ENCODE measurements at places on chromosomes 12 and 14. TPM values are rescaled to one million over a fixed set of nuclear protein-coding genes. Genes with fewer than 3 reads are reported as not detected.

- no peaks in the 10 kb centered on the region for H3K36me3 ChIP-seq
- no peaks in the 10 kb centered on the region for H3K4me1 ChIP-seq
- H3K27me3 ChIP-seq: no peaks in the 10 kb centered on the region
- no peak overlapping the region for H3K4me3 ChIP-seq
- H3K27ac ChIP-seq: no peak overlapping the region
Observed at GRCh38 chr14:58824106-58824505, 186.3 kb downstream of the DACT1 start.

GRCh38 chr12:96085475-96085874, 50.1 kb upstream of the LTA4H start:
- DNase-seq: no peak
- no peak overlapping the region for H3K4me3 ChIP-seq
- H3K27ac ChIP-seq: no peak overlapping the region
- peaks cover 8% of the 10 kb centered on the region for H3K36me3 ChIP-seq
- peaks cover 2% of the 10 kb centered on the region for H3K27me3 ChIP-seq

DNA sequence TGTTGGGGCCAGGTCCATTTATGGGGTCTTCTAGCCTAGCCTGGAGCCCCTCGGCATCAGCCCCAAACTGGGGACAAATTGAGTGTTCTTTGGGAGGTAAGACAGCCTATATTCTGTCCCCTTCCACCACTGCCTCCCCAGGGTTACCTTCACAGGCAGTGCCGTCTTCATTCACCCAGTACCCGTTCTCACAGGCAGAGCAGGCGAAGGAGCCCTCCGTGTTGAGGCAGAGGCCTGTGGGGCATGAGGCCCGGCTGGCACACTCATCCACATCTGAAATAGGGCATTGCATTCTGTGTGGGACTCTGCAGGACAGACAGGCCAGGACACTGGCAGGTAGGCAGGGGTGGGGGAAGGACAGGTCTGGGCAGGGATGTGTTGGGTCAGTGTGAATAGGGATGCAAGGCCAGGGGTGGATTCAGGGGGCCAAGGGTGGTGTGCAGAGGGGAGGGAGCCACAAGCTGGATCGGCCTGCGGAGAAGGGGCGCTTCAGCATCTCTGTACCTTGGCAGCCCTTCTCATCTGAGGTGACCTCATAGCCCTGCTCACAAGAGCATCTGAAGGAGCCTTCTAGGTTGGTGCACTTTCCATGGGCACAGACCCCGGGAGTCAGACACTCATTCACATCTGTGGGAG, 16.1 kb downstream of the ISCA2 start:
- no peak for DNase-seq
- no peak overlapping the region for H3K4me3 ChIP-seq
- peaks cover 25% of the 10 kb centered on the region for H3K4me1 ChIP-seq
- peaks cover 12% of the 10 kb centered on the region for H3K27me3 ChIP-seq
- H3K27ac ChIP-seq: no peak overlapping the region

GRCh38 chr14:99240627-99241324, 31.2 kb downstream of the BCL11B start:
- H3K4me3 ChIP-seq: peak overlapping the region; percentile 96
- peak overlapping the region; percentile 100 for H3K27ac ChIP-seq
- H3K27me3 ChIP-seq: no peaks in the 10 kb centered on the region
- no peak for DNase-seq
- H3K4me1 ChIP-seq: peaks cover 98% of the 10 kb centered on the region

The LGR5 gene
- polyA plus RNA-seq: not detected

The MMP19 gene
- polyA plus RNA-seq: not detected

The TAS2R42 gene
- polyA plus RNA-seq: not detected

GRCh38 chr14:86404425-86404824, 874.5 kb downstream of the FLRT2 start:
- H3K4me3 ChIP-seq: no peak overlapping the region
- H3K4me1 ChIP-seq: no peaks in the 10 kb centered on the region
- no peaks in the 10 kb centered on the region for H3K36me3 ChIP-seq
- H3K27ac ChIP-seq: no peak overlapping the region

DNA sequence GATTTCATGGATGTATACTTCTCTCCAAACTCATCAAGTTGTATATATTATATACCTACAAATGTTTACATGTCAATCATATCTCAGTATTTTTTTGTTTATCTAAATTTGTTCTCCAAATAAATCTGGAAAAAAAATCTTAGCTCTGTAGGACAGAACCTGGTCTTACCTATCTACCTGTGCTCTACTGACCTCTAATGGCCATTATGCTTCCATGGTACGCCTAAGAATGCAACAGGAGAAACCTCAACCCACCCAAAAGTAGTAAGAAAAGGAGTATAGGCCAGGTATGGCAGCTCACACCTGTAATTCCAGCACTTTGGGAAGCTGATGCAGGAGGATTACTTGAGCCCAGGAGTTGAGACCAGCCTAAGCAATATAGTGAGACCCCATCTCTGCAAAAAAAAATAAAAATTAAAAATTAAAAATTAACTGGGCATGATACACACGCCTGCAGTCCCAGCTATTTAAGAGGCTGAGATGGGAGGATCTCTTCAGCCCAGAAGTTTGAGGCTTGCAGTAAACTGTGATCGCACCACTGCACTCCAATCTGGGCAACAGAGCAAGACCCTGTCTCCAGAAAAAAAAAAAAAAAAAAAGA, 8.7 kb downstream of the OR11H4 start:
- no peak overlapping the region for H3K4me3 ChIP-seq
- H3K27me3 ChIP-seq: no peaks in the 10 kb centered on the region
- peaks cover 3% of the 10 kb centered on the region for H3K36me3 ChIP-seq
- no peak overlapping the region for H3K27ac ChIP-seq

The LRFN5 gene
- not detected for polyA plus RNA-seq

DNA sequence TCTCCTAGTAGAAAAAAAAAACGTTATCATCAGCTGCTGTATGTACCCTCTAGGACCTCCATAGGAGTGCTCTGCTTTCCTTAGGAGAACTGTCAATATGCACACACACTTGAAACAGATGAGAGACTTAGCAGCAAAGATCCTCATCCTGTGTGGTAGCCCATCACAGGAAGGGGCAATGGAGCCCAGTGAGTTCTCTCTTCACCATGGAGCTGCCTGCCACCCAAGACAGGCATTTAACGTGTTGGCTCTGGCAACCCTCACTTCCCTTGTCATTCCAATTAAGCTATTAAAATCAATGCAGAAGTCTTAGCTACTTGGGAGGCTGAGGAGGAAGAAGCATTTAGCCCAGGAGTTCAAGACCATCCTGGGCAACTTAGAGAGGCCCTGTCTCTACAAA, 64.8 kb upstream of the PLEKHA5 start:
- H3K27ac ChIP-seq: no peak overlapping the region
- no peak for DNase-seq

The RNASE4 gene
- not detected for polyA plus RNA-seq

DNA sequence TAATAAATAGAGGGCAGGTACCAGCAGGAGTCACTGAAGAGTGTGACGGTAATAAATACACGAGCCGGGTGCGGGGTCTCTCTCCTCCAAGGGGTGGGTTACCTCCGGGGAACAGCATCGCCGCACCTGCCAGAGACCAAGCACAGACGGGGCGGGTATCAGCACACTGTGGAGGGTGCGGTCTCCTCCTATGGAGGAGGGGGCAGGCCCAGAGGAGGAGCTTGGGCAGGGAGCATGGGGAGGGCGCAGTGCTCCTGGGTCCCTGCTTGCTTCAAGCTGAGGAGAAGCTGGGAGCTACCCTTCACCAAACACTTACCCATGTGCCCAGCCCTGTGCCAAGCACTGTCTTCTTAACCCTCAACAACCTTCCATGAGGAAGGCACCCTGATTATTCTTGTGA, 12.8 kb downstream of the PGF start:
- H3K4me1 ChIP-seq: peaks cover 53% of the 10 kb centered on the region
- H3K27ac ChIP-seq: peak overlapping the region; percentile 97
- DNase-seq: no peak
- H3K36me3 ChIP-seq: no peaks in the 10 kb centered on the region
- H3K4me3 ChIP-seq: no peak overlapping the region

The ACIN1 gene
- 6.3 TPM for polyA plus RNA-seq

The HECTD4 gene
- polyA plus RNA-seq: 4.5 TPM

The TESPA1 gene
- 83.1 TPM for polyA plus RNA-seq

- H3K36me3 ChIP-seq: no peaks in the 10 kb centered on the region
- H3K4me3 ChIP-seq: no peak overlapping the region
- no peak for DNase-seq
- H3K27ac ChIP-seq: no peak overlapping the region
- no peaks in the 10 kb centered on the region for H3K27me3 ChIP-seq
- H3K4me1 ChIP-seq: peaks cover 33% of the 10 kb centered on the region
Observed at GRCh38 chr12:92070864-92071445, 74.7 kb downstream of the BTG1 start.

The LYZ gene
- 0.09 TPM for polyA plus RNA-seq

DNA sequence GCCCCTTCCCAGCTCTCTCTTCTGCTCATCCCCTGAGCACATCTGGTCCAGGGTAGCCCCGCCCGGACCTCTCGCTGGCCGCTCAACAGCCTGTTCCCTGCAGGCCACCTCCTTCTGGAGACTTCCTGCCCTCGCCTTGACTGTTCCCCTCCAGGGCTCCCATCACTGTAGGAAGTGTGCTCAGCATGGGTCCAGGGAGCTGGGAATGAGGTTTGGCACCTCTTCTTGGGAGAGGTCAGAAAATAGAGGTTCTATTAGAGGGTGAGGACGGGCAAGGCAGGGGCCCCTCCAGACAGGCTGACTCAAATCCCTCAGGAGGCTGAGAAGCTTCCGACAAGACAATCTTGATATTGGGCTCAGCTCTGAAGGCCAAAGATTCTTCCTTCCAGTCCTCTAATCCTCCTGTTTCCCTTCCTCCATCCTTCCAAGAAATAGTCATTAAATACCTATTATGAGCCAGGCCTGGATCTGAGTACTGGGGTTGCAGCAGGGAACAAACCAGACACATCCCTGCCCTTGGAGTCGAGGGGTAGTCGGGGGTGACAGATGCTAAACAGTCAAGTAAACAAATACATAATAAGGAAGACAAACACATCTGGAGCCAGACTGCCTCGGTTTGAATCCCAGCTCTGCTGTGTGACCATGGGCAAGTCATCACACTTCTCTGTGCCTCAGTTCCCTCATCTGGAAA, 30.6 kb downstream of the CMKLR1 start:
- peaks cover 60% of the 10 kb centered on the region for H3K4me1 ChIP-seq
- H3K4me3 ChIP-seq: no peak overlapping the region
- peaks cover 30% of the 10 kb centered on the region for H3K27me3 ChIP-seq
- H3K36me3 ChIP-seq: no peaks in the 10 kb centered on the region
- no peak for DNase-seq

- no peaks in the 10 kb centered on the region for H3K4me1 ChIP-seq
- H3K36me3 ChIP-seq: no peaks in the 10 kb centered on the region
- no peaks in the 10 kb centered on the region for H3K27me3 ChIP-seq
- no peak overlapping the region for H3K4me3 ChIP-seq
- no peak for DNase-seq
Observed at GRCh38 chr12:61422786-61423185, 837.4 kb upstream of the USP15 start.

The LUM gene
- polyA plus RNA-seq: not detected

DNA sequence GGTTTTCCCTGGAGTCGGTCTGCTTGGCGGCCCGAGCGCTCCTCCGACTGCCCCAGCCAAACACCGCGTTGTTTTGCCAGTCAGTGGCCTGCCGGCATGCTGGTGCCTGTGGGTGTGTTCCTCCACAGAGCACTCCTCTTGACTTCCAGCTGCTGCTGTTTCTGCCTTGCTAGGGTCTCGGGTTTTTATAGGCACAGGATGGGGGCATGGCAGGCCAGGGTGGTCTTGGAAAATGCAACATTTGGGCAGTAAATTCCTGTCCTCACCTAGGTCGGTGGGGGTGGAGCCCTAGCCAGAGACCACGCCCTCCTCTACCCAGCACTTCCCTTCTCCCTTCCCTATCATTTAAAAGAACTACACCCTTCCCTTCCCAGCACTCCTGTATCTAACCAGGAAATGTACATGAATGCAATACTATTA, 34.7 kb upstream of the VASH1 start:
- DNase-seq: no peak
- no peaks in the 10 kb centered on the region for H3K4me1 ChIP-seq
- no peak overlapping the region for H3K4me3 ChIP-seq
- H3K36me3 ChIP-seq: no peaks in the 10 kb centered on the region

The KRT3 gene
- polyA plus RNA-seq: not detected

The CAPZA3 gene
- not detected for polyA plus RNA-seq

DNA sequence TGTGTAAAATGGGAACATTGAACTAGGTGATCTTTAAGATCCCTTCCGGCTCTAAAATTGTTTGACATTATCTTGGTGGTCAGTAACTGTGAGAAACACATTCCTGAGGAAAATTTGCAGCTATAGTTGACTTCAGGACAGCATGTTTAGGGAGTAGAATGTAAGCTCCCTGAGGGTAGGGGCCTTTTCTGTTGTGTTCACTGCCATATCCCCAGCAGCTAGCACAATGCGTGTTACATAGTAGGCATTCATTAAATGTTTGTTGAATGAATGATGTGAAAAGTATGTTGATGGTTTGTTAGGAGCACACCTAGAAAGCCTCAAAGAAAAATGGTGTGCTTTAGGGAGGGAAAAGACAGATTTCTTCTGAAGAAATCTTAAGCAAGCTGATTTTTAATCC, 38.5 kb upstream of the KCNMB4 start:
- H3K27ac ChIP-seq: no peak overlapping the region
- no peak overlapping the region for H3K4me3 ChIP-seq
- H3K36me3 ChIP-seq: peaks cover 51% of the 10 kb centered on the region
- H3K4me1 ChIP-seq: peaks cover 24% of the 10 kb centered on the region

GRCh38 chr12:47820631-47821345, 1.1 kb upstream of the HDAC7 start:
- peaks cover 6% of the 10 kb centered on the region for H3K36me3 ChIP-seq
- no peak for DNase-seq
- no peaks in the 10 kb centered on the region for H3K27me3 ChIP-seq
- H3K4me1 ChIP-seq: peaks cover 90% of the 10 kb centered on the region
- peak overlapping the region; percentile 96 for H3K27ac ChIP-seq

- peaks cover 9% of the 10 kb centered on the region for H3K4me1 ChIP-seq
- no peak overlapping the region for H3K27ac ChIP-seq
- H3K36me3 ChIP-seq: no peaks in the 10 kb centered on the region
- no peak for DNase-seq
Observed at GRCh38 chr12:120649442-120650232, 9.2 kb downstream of the CABP1 start.

The CCDC184 gene
- polyA plus RNA-seq: 0.11 TPM

DNA sequence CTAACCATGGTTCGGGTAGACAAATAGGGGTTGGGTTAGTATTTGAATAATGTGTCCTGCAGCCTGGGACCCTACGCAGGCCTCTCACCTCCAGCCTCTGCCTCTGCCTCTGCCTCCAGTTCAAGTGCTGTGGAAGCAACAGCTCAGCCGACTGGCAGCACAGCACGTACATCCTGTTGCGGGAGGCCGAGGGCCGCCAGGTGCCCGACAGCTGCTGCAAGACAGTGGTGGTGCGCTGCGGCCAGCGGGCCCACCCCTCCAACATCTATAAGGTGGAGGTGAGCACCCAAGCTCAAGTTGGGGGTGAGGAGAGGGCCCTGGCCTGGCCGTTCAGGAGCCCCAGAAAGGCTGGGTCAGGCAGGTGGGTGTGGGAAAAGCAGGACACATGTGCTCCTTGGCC, 55.9 kb downstream of the TSPAN11 start:
- no peak overlapping the region for H3K4me3 ChIP-seq
- no peak for DNase-seq
- H3K36me3 ChIP-seq: no peaks in the 10 kb centered on the region
- H3K27me3 ChIP-seq: no peaks in the 10 kb centered on the region

The SYNDIG1L gene
- not detected for polyA plus RNA-seq

The ASCL1 gene
- not detected for polyA plus RNA-seq

The SLC25A21 gene
- not detected for polyA plus RNA-seq
